ENCODE measurements at places on chromosomes 7 and 10. TPM values are rescaled to one million over a fixed set of nuclear protein-coding genes. Genes with fewer than 3 reads are reported as not detected.

Gene GAD2
- not detected for total RNA-seq

Gene TMEM213
- 9.8 TPM for total RNA-seq

Gene TNS3
- total RNA-seq: 135 TPM

Gene LGI1
- total RNA-seq: not detected

Gene ZNF117
- 2.5 TPM for total RNA-seq

Gene NSUN6
- total RNA-seq: 10.5 TPM

Gene UPP1
- total RNA-seq: 75.4 TPM

Gene GIGYF1
- 29.5 TPM for total RNA-seq

Gene CLDN12
- total RNA-seq: 42.5 TPM

DNA sequence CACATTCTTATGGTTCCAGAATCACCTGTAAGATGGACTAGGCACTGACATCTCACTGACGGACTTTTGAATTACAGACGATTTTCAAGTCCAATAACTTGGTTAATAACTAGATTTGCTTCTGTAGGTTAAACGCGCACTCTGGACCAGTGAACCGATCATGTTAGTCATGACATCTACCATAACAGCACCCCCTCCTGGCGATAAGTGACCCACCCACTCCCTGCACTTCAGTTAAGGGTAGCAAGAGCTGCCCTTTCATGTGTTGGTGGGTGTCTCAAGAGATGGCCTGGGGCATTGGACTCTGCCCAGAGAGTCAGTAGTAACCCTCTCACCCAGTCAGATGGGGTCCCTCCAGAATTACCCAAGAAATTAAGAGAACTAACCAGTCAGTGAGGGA lies 12.9 kb downstream of the GRM8 start:
- H3K4me3 ChIP-seq: no peak overlapping the region
- no peak for DNase-seq
- no peaks in the 10 kb centered on the region for H3K36me3 ChIP-seq
- H3K4me1 ChIP-seq: no peaks in the 10 kb centered on the region
- peaks cover 93% of the 10 kb centered on the region for H3K27me3 ChIP-seq

DNA sequence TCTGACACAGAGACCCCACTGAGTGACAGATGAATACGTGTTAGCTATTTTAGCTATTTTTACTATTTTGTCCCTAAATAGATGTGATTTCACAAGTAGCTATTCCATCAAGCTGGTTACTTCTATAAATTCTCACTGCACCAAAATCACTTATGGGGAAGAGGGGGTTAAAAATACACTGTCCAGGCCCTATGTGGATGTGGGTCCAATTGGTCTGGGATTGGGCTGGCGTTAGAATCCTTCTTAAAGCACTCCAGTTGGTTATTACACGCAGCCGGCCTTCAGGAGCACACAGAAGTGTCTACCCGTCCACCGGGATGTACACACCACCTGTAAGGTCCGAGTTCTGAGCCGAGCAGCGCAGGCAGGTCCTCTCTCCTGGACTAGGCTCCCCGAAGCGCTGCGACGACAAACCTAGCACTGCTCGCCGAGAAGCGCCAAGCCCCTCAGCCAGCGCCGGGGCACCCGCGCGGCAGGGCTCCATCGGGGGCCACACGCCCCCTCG lies 222.3 kb upstream of the MKLN1 start:
- no peak for DNase-seq
- no peaks in the 10 kb centered on the region for H3K27me3 ChIP-seq
- peaks cover 39% of the 10 kb centered on the region for H3K4me1 ChIP-seq

- no peaks in the 10 kb centered on the region for H3K4me1 ChIP-seq
- no peak for DNase-seq
- H3K4me3 ChIP-seq: no peak overlapping the region
- no peak overlapping the region for H3K27ac ChIP-seq
Observed at GRCh38 chr10:11359869-11360268, 251.6 kb downstream of the USP6NL start.

GRCh38 chr10:119133949-119134348 lies 30.0 kb downstream of the DENND10 start:
- no peak overlapping the region for H3K4me3 ChIP-seq
- H3K36me3 ChIP-seq: peaks cover 22% of the 10 kb centered on the region
- H3K27me3 ChIP-seq: no peaks in the 10 kb centered on the region
- DNase-seq: no peak

DNA sequence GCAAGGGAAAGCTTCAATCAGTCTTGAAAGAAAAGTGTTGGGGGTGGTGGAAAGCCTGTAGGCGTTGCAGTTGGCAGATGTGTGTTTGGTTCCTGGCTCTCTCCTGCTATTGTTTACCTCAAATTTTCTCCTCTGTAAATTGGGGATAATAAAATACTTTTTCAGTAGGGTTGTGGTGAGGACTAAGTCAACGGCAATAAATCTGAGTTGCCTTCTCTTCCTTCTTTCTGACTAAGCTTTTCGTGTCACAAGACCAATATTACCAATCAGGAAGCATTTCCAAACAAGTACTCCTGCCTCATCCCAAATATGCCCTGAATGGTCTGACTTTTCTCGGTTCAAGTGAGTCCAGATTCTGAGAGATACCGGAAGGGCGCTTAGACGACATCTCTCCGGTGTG lies 54.0 kb downstream of the CREB5 start:
- H3K4me3 ChIP-seq: no peak overlapping the region
- no peak overlapping the region for H3K27ac ChIP-seq
- H3K36me3 ChIP-seq: no peaks in the 10 kb centered on the region
- no peak for DNase-seq
- no peaks in the 10 kb centered on the region for H3K4me1 ChIP-seq

DNA sequence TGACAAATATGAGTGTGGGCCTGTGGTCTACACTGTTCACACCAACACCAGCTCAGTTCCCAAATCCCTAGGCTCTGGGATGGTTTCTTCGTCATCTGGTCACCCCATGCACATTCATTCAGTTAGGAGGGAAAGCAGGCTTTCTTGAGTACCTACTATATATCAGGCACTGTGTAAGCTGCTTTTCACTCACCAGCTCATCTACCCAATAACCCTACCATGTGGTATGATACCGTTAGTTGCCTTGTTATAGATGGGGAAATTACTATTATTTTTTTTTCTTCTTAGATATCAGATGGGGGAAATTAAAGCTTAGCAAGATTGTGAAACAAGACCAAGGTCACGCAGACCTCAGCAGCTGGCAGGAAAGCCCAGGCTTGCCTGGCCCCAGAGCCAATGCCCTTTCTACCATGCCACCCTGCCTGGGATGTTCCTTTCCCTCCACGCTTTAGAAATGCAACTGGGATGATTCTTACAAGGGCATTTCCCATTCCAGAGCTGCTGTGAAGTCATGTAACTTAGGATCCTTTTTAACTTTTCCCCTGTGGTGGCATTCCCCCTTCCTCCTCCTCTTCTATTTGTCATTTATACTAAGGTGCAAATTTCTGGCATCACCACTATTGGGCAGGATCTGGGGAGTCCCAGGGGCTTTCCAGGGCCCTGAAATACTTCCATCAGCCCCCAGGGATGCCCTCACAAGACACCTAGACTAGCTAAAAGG lies 93.1 kb upstream of the EFCAB10 start:
- DNase-seq: no peak
- peaks cover 4% of the 10 kb centered on the region for H3K36me3 ChIP-seq
- peaks cover 26% of the 10 kb centered on the region for H3K4me1 ChIP-seq
- no peak overlapping the region for H3K27ac ChIP-seq
- H3K27me3 ChIP-seq: no peaks in the 10 kb centered on the region

DNA sequence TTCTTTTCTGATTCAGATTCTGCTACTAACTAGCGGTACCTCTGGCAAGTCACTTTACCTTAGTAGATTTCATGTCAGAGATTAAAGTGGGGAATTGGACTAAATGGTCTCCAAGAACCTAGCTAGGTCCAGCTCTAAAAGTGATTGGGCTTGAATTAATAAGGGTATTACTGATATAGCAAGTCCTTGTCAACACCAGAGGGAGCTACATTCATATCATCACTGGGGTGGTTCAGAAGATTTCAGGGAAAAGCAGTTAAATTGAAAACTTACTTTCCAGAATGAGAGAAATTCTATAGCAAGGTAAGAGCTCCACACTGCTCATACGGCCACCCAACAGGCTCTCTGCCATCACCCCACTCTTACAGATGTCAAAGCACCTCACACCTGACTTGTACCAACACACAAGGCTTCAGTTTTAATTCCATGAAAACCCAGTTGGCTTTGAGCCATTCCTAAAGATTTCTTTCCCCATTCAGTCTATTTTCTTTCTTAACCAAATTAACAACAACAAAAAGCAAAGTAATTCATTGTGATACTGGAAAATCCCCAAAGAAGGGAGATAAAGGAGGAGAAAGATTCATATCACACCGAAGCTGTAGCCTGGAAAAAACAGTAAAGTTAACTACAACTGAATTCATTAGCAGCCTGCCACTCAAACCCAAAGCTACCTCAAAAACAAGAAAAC lies 38.0 kb upstream of the SPOCK2 start:
- H3K27ac ChIP-seq: no peak overlapping the region
- no peaks in the 10 kb centered on the region for H3K27me3 ChIP-seq
- peak; percentile 24 for DNase-seq
- H3K4me1 ChIP-seq: peaks cover 32% of the 10 kb centered on the region
- H3K4me3 ChIP-seq: no peak overlapping the region

DNA sequence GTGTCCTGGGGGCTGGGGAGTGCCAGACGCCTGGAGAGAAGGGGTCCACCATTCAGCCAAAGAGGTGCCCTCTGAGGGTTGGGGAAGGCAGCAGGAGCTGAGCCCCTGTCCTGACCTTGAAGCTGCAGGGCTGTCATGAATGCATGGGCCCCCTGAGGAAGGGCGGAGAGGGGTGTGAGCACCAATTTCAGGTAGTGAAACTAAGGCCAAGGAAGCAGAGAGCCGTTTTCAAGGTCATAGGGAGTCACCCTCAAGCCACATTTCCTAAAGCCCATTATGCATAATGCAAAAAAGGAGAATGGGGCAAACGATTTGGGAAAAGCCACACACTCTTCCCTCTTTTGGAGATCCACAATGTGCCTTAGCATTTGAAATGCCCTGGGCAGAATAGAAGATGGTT lies 37.2 kb downstream of the FIGNL1 start:
- no peaks in the 10 kb centered on the region for H3K4me1 ChIP-seq
- H3K27me3 ChIP-seq: peaks cover 63% of the 10 kb centered on the region
- H3K27ac ChIP-seq: no peak overlapping the region
- no peaks in the 10 kb centered on the region for H3K36me3 ChIP-seq
- H3K4me3 ChIP-seq: no peak overlapping the region
- no peak for DNase-seq

- H3K27me3 ChIP-seq: no peaks in the 10 kb centered on the region
- no peak for DNase-seq
- no peak overlapping the region for H3K4me3 ChIP-seq
- no peaks in the 10 kb centered on the region for H3K36me3 ChIP-seq
Observed at GRCh38 chr10:82908751-82909150, 1033.8 kb downstream of the NRG3 start.

DNA sequence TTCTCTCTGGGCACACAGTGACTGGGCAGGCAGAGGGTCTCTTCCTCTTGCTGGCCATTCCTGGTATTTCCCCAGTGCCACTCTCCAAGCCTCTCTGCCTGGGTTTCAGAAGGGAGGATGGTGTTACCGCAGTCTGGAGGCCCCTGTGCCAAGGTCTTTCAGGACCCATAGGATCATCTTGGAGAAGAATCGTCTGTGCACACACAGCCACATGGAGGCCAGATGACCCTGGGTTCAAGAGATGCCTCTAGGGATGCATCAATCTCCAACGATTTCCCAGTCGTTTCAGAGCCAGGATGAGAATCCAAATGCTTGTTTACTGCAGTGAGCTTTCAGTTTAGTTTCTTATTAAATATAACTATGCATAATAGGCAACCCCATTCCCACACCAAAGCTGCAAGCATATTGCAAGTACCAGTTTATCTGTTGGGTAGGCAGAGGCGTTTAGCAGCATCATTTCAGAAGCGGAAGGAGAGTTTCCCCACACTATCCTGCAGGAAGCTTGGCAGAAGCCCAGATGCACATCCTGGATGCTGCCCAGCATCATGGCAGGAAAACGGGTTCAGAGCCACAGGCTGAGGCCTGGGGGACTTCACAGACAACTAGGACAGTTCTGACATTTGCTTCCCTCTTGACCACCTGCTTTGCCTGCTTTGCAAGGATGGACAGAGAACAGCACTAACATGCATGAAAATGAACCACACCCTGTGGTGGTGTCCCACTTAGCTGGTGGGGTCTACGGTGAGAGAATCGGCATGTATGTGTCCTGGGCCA lies 134.7 kb upstream of the FAM20C start:
- H3K27me3 ChIP-seq: peaks cover 97% of the 10 kb centered on the region
- DNase-seq: no peak
- H3K4me3 ChIP-seq: no peak overlapping the region

DNA sequence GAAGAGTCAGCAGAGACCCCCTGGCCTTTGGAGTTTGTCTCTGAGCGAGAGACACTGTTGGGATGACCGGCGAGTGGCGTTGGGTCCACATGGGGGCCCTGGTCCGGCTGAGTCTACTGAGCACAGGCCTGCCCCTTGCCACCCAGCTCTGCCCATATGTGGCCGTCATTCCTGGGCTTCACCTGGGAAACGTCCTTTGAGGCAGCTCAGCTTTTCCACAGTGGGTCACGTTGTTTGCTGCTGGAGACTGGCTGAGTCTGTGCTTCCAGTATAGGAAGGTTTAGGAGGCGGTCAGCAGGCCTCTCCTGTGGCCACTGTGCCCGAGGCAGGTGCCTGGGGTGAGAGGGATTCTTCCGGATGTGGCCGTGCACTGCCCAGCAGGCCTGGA lies 17.1 kb downstream of the ADAM8 start:
- H3K27ac ChIP-seq: peak overlapping the region; percentile 79
- H3K4me1 ChIP-seq: peaks cover 19% of the 10 kb centered on the region
- peaks cover 5% of the 10 kb centered on the region for H3K27me3 ChIP-seq
- H3K36me3 ChIP-seq: peaks cover 27% of the 10 kb centered on the region
- DNase-seq: no peak
- H3K4me3 ChIP-seq: no peak overlapping the region

DNA sequence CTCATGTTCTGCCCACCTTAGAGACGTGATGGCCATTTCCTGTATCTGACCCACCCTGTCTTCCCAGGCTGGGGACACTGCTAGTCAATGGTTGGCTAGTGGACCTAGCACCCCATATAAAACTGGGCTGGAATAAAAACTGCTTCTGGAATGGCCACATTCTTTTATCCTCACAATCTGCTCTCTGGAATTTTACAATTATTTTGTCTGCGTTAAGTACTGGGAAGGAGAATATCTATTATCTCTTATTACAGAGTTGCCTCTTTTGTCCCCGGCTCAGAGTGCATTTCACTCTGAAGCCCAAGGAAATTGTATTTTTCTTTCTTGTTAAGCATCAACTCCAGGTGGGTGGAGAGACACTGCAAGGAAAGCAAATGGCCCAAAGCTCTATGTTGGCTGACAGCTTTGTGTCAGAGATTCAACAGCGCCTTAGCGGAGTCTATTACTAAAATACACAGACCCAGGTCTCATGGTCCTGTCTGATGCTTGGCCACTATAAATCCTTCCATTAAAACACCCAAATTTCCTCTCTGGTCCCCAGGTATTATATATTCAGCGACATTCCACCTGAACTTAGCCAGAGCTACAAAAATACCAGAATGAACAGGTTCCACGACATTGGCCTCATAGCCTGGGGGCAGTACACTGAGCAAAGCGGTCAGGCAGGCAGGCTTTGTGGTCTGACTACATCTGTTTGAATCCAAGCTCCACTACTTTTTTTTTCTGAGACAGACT lies 121.7 kb downstream of the PRPF18 start:
- DNase-seq: peak; percentile 74
- H3K4me1 ChIP-seq: peaks cover 43% of the 10 kb centered on the region
- peak overlapping the region; percentile 80 for H3K4me3 ChIP-seq
- peak overlapping the region; percentile 65 for H3K27ac ChIP-seq
- H3K27me3 ChIP-seq: no peaks in the 10 kb centered on the region

All from Calu3 (cell line).